ENCODE measurements at places on chromosomes 12 and 14.

DNA sequence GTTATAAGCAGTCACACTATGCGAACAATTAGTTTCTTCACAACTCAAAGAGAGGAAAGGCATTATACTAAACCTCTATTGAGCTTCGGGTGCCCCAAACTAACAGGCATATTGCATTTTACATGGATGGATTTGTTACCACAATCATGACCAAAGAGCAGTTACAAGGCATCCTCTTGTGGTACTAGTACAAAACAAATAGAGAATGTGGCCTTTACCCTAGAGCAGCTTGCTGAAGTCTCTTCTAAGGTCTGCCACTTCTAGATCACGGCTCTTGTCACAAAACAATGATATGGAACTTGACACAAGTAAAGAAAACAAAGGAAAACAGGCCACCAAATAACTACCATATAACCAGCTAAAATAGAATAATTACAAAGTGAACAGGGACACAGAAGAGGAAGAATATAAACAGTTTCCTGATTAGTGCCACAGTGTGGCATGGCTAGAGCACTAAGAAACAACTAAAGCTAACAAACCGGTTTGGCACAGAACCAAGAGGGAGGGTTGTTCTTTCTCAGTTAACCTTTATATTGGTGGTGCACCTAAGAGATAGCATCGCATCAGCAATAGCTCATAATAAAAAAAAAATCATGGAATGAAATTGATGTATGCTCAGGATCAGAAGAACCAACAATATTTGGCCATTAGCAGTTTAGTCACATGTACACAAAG is 209.7 kb upstream of the ATP2B1 start:
- no peak for DNase-seq

- DNase-seq = no peak
Measured at GRCh38 chr12:131714759-131715158, 3.9 kb downstream of the SFSWAP start.

- no peak for DNase-seq
Measured at GRCh38 chr14:51327376-51327775, 87.3 kb downstream of the TMX1 start.

DNA sequence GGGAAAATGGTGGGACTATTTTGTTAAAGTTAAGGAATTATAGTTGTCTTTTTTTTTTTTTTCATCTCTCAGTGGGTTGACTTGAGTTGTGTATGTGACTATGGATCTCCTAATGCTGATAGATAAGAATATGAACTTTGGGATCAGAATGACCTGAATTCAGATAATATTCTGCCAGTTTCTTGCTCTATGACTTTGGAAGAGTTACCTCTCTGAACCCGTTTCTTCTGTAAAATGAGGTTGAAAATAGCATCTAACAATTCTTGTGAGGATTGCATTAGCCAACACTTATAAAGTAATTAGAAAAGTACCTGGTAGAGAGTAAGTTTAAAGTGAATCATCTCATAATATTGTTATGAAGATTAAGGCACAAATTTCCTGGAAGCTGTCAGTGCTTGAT is 18.4 kb downstream of the EID3 start:
- DNase-seq = no peak

DNA sequence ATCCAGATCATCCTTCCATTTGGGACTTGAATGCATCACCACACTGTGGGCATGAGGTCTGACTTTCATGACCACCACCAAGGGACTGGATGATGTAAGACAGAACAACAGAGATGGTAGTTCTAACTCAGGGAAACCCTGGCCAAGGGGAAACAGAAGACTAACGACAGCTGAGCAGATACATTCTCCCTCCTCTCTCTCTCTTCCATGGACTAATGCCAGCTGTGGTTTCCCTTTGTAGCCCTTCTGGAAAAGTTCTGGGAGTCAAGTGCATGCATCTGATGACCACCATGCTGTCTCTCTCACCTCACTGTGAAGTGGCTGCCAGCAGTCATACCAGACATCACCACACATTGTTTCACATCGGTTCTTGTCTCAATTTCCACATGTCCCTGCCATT is 3.4 kb downstream of the TAS2R30 start:
- no peak for DNase-seq

GRCh38 chr12:21129906-21130305 is 1.1 kb upstream of the SLCO1B1 start:
- DNase-seq = no peak

DNA sequence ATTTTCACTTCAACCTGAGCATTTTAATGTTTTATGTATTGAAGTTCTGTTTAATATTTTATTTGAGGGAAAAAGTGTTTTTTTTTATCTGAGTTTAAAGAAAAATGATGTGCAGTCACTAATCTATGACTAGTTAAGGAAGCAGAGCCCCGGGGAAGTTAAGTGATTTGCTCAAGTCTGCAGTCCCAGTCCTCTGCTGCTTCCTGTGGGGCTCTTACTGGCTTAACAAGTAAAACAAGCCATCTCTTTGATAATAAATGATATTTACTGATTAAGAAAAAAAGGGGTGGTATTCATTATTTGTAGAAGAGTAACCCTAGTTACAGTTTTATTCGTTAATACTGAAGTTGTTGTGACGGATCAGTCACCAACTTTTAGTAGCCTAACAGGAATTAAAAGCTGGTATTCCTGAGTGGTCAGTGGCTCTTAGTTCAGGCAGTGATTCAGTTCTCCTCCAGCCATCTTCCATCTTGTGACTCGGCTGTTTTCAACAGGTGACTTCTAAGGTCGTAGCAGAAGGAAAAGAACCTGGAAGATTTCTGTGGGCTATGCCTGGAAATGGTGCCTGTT is 21.7 kb downstream of the BICDL1 start:
- no peak for DNase-seq

DNA sequence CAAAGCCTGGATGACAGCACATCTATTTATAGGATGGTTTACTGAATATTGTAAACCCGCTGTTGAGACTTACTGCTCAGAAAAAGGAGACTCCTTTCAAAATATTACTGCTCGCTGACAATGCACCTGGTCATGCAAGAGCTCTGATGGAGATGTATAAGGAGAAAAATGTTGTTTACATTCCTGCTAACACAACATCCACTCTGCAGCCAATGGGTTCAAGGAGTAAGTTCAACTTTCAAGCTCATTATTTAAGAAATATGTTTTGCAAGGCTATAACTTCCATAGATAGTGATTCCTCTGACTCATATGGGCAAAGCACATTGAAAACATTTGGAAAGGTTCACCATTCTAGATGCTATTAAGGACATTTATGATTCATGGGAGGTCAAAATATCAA is 201.7 kb downstream of the SNAPC1 start:
- DNase-seq = no peak

- no peak for DNase-seq
Measured at GRCh38 chr12:106759526-106760183, 14.8 kb upstream of the RIC8B start.
